ENCODE measurements at places on chromosomes 3 and 15.

DNA sequence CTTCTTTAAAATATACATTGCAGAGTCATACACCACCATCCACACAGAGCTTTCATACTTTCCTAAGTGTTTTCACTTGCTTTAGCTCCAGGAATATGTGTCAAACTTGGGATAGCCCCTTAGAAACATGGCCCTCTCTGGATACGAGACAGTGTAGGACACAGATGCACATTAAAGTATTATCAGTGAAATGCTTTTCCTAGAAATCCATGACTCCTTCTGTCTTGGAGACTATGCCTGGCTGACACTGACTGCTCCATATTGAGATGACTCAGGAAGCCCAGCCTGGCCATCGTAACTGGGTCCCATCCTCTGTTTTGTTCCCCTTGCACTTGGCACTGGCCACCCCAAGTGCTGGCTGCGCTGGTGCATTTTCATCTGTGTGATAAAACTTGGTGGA lies 204.8 kb downstream of the PDZRN3 start:
- no peaks in the 10 kb centered on the region for H3K36me3 ChIP-seq
- H3K4me3 ChIP-seq: no peak overlapping the region
- H3K4me1 ChIP-seq: no peaks in the 10 kb centered on the region
- peaks cover 14% of the 10 kb centered on the region for H3K27me3 ChIP-seq
- no peak overlapping the region for H3K27ac ChIP-seq

- peak overlapping the region; percentile 99 for H3K27ac ChIP-seq
- H3K36me3 ChIP-seq: peaks cover 76% of the 10 kb centered on the region
- peaks cover 68% of the 10 kb centered on the region for H3K4me1 ChIP-seq
- no peaks in the 10 kb centered on the region for H3K27me3 ChIP-seq
- peak overlapping the region; percentile 88 for H3K4me3 ChIP-seq
- peak; percentile 84 for DNase-seq
Measured at GRCh38 chr3:39146611-39147591, 6.5 kb downstream of the CSRNP1 start.

DNA sequence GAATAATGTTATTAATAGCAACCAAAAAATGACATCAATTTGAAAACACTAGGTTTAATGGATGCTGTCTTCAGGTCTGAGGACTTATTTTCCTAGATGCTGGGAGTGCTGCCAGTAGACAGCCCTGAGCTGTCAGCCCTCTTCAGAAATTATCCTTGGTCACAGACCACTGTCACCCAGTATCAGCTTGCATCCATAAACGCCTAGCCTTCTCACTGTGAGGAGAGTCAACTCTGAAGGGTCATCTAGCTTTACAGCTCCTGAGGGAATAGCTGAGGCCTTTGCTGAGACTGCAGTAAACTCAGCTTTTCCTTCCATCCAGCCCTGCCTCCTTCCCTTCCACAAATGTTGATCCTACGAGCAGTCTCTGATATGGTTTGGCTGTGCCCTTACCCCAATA lies 19.4 kb upstream of the MNS1 start:
- no peaks in the 10 kb centered on the region for H3K27me3 ChIP-seq
- DNase-seq: no peak
- no peak overlapping the region for H3K27ac ChIP-seq
- no peaks in the 10 kb centered on the region for H3K36me3 ChIP-seq

GRCh38 chr3:106086038-106086437 lies 217.2 kb upstream of the CBLB start:
- DNase-seq: no peak
- no peaks in the 10 kb centered on the region for H3K36me3 ChIP-seq
- peak overlapping the region; percentile 15 for H3K27ac ChIP-seq
- no peaks in the 10 kb centered on the region for H3K27me3 ChIP-seq

DNA sequence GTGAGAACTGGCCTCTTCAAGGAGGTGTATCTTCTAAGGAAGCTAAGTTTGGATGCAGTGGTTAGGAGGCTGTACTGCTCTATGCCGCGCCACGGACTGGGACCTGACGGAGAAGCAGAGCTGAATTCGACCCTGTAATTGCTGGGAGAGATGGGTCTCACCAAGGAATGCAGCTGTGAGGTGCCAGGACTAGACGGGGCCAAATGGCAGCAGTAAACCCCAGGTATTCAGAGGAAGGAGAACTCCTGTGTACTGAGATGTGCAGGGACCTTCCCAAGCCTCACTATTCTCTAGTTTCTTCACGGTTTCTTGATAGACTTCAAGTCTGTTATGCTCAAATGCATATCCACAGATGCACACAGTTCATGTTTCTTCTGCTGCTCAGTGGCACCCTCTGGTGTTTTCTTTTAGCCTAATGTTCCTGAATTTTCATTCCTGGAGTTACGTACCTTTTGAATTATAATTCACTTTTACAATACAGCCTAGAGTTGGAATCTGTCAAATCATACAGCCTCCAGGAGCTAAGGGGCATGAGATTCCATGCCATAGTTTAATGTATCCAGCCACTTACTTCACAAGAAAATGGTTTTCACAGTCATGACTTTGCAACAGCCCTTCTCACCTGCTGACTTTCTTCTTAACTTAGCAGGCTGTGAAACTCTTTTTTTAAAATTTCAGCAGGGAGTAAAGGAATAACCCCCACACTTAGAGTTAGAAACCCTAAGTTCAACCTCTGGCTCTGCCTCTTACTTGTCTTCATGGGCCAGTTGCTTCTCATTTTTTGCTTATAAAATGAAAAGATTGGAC lies 61.8 kb downstream of the GLDN start:
- DNase-seq: peak; percentile 37
- no peaks in the 10 kb centered on the region for H3K4me1 ChIP-seq
- no peaks in the 10 kb centered on the region for H3K36me3 ChIP-seq

Data from Calu3 (cell line).